RWPE2 (cell line): ENCODE measurements at places on chromosomes 5 and 9.

GRCh38 chr5:38602641-38603040, 46.2 kb upstream of the LIFR start:
- no peak for DNase-seq

- no peak for DNase-seq
These were observed 419.1 kb downstream of the NR2F1-AS1 start for GRCh38 chr5:93161661-93162654.

GRCh38 chr5:7894860-7895259, 25.9 kb downstream of the MTRR start:
- no peak for DNase-seq

GRCh38 chr5:132027027-132027426, 15.6 kb upstream of the ACSL6 start:
- DNase-seq = peak; percentile 57

GRCh38 chr9:92760070-92760469, 4.6 kb downstream of the BICD2 start:
- DNase-seq = no peak

GRCh38 chr9:109228093-109228642, 61.1 kb upstream of the FRRS1L start:
- no peak for DNase-seq

DNA sequence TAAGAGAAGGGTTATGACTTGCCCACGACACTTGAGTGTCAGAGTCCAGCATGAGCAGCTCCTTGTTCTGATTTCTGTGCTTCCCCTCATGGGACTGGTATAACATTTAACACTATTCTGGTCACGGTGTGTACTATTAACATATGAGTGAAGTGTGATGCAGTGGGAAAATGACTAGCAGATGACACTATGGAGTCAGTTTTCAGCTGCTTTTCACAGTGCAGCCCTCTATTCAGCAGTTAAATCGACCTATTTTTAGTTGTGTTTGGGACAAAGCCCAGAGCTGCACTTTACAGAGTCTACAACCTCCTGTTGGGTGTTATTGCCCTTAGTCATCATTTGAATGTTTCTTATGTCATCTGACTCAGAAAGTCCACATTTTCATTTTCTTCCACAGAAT, 59.1 kb downstream of the CHSY3 start:
- no peak for DNase-seq

- DNase-seq = no peak
These were observed 828.9 kb upstream of the ZNF608 start for GRCh38 chr5:125575171-125575890.

DNA sequence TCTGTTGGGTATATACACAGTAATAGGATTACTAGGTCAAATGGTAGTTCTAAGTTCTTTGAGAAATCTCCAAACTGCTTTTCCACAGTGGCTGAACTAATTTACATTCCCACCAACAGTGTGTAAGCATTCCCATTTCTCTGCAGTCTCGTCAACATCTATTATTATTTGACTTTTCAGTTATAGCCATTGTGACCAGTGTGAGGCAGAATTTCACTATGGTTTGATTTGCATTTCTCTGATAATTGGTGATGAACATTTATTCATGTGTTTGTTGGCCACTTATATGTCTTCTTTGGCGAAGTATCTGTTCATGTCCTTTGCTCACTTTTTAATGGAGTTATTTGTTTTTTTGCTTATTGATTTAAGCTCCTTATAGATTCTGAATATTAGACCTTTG, 596.2 kb upstream of the DAB2 start:
- no peak for DNase-seq

- DNase-seq = peak; percentile 61
These were observed 2.9 kb upstream of the LPCAT1 start for GRCh38 chr5:1526681-1527131.

DNA sequence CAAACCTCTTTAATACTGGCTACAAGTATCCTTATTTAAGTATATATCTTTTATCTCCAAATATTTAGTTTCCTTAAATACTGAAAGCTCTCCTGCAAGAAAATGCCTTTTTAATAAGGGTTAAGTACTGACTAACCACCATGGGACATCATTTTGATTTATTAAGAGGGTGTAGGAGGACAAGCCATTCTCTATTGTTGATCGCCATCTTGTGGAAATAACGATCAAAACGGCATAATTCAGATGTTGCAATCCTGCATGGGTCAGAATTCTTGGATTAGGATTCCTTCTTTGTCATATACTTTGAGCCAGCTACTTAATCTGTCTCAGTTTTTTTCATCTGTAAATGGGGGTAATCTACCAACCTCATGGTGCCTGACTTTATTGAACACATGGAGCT, 28.7 kb upstream of the C5orf46 start:
- DNase-seq = no peak

- no peak for DNase-seq
These were observed 41.3 kb upstream of the TAL2 start for GRCh38 chr9:105621001-105621400.

- DNase-seq = no peak
These were observed 50.2 kb upstream of the SLC30A5 start for GRCh38 chr5:69043655-69043996.

DNA sequence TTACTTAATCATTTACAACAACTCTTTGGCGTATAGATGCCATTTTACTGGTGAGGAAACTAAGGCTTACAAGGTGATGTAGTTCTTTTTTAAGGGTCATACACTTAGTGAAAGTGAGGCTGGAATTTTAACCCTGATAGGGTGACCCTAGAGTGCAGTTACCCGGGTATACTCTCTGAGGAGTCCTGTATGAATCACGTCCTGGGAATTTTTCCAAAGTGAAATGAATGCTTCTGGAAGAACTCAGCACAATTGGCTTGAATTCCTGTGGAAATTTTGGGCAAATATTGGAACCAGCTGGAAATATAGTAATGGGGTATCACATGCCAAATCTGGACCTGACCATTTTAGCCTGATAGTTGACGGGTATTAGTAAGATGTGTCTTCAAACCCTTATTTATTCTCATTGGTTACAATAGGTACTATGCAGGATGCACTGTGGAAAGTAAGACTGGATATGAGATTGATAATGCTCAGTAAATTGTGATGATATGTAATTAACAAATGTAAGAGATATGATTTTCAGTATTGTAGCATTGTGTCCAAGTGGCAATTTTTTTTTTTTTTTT, 14.8 kb downstream of the SUB1 start:
- no peak for DNase-seq

DNA sequence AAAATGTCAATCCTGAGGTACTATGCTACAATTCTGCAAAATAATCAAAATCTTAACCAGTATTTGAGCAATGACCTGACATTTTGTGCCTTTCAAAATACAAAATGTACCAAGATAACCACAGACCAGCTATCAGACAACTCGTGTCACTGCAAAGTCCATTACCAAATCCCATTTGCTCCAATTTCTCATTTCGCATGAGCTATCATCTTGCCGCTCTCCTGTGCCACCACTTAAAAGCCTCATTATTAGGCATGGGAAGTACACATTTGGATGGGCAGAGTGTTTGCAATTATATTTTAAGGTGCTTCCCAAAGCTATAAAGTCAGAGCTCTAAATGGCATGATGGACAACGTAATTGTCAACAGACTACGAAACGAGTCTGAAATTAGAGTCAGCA, 205.2 kb downstream of the AGTPBP1 start:
- no peak for DNase-seq

DNA sequence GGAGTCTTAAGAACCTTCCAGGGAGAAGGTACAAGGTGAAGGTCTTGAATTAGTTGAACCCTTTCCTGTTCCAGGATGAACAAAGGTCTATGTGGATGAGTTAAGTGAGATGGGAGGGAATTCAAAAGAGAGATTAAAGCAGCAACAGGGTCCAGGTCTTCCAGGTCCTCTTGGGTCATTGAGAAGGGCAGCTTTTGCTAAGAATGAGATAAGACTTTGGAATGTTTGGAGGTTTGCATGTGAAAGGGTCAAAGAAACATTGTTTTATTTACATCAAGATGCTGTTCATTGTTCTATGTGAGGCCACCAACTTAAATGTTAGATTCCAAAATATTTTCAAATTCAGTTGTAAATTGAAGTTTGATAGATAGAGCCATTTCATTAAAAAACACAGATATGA, 463.9 kb downstream of the ANXA1 start:
- no peak for DNase-seq

DNA sequence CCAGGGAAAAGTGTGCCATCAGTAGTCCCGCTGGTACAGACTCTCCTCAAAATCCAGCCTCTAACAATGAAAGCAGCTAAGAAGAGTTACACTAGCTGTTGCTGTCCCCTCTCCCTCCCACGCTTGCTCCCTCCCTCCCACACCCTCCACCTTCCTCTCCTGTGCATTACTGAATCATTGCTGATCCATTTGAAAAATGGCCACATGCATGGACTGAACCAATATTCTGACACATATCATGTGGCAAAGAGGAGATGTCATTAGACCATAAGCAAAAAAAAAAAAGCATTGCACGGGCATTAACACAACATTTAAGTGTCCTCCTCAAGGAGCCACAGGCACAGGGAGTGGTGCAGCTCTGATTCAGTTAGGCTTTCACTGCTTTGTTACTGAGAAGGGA, 37.9 kb downstream of the LHFPL2 start:
- DNase-seq = no peak
